Suppressor macrophage (primary cell): ENCODE measurements at places on chromosomes 2 and 18.
A peak's percentile ranks its signal among the peaks of the same experiment; 100 is the strongest.

- peak; percentile 58 for DNase-seq
Measured at GRCh38 chr2:43714164-43714563, 37.9 kb upstream of the C1GALT1C1L start.

DNA sequence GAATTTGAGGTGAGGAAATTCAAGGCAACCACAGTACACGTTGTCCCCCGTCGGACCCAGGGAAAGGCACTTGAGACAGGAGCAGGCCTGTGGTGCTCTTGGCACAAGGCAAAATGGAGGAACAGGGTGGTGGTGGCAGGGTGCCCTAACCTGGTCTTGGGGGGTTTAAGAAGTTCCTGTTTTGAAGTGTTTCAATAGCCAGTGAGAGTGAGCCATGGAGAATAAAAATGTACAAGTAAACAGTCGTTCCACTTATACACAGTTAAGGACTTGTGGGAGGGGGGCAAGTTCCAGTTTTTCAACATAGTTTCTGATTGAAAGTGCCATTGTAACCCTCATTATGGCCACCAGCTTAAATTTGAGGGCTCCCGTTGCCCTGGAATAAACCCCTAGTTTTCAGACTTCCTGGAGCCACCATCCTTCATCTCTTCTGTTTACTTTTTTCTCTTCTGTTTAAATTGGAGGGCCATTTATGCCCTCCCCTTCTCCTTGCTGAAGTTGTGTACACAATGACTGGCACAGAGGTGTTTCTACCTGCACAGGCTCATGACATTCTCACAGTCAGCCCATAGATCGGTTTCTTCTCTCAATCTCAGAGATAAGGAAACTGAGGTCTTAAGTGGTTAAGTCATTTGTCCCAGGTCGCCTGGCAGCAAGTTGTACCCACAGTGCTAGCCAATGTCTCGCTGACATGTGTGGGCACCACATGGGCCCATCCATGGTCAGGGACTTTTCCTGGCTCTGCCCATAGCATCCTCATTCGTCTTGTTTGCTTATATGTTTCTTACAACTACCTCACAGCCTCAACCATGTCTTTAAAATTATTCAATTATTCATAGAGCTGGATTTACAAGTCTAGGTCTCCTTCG lies 66.0 kb upstream of the ST3GAL5 start:
- no peak for DNase-seq

DNA sequence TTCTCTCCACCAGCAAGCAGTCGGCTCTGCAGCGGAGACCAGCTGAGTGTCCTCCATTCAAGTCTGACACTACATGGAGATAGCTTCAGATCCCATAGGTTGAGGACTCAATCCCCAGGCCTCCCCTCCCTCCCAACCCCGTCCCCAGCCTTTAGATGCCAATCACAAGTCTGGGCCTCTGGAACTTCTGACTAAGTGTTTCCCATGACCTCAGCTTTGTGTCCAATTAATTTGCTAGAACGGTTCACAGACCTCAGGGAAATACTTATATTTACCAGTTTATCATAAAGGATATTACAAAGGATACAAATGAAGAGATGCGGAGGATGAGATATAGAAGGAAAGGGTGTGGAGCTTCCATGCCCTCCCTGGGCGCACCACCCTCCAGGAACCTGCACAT lies 77.4 kb downstream of the MERTK start:
- DNase-seq, result no peak

DNA sequence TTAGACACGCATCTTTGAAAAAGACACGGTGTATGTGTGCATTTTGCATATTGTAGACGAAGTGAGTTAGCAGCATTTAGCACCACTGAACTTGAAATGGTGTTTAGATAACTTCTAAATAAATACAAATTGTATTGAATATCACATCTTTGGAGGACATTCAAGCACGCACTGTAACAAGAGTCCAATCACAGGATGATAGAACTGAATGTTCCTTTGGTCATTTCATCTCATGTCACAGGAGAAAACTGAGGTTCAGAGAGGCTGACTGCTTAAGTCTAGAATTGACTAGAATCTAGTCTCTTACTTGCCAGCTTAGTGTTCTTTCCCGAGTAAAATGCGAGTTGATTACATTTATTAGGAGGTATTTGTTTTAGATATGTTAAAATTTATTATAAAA lies 119.2 kb upstream of the CCDC195 start:
- DNase-seq, result no peak

DNA sequence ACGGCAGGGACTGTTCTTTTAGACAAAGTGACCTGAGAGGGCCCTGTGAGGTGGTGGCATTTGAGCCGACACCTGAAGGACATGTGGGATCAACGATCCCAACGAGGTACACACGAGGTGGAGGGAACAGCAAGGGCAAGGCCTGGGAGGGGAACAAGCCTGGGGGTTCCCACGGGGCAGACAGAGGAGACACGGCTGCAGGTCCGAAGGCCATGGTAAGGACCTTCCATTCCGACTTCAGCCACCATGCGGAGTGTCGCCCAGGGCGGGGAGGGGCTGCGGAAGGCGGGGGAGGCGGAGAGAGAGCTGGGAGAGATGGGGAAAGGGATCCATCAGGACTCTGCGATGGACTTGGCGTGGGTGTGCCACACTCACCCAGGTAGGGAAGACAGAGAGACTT lies 151.8 kb downstream of the HDAC4 start:
- DNase-seq, result no peak

DNA sequence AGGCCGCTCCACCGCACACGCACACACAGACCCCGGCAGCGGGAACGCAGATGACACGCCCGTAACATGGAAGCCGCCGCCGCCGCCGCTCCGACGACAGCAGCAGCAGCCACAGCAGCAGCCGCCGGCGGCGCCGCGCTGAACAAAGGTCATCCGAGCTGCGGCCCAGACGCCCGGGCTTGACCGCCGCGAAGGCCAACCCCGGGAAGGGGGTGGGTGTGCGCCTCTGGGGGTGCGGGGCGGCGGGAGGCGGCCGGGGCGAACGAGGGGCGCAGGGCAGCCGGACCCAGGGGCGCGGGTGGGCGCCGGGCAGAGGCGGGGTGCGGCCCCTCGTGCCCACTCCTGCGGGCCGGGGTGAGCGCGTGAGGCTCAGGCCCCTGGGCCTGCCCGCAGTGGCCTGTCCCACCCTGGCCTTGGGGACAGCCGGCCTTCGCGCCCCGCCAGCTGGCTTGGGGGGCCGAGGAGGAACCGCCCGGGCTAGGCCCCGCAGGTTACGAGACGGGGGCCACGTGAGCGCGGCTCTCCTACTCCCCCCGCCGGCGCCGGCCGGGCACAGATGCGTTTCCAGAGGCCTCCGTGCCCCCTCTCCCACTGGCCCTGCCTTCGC lies 1.0 kb upstream of the ZNF532 start:
- DNase-seq, result peak; percentile 77

GRCh38 chr2:191889931-191890330 lies 43.0 kb upstream of the CAVIN2 start:
- DNase-seq, result peak; percentile 17

DNA sequence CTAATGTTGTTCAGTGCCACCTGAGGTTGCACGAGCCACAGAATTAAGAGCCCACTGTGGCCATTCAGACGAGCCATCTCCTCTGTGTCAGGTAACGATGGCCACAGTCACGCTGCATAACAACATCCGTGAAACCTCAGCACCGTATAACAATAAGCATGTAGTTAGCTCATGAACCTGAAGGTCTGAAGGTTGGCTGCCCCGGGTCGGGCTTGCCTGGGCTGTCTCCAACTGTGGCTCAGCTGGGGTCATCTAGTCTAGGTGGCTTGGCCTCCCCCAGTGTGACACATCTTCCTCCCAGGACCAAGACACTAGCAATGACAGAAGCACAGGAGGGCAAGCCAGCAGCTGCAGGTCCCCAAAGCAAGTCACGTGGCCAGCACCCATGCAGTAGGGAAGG lies 258.0 kb downstream of the GLI2 start:
- DNase-seq, result no peak

GRCh38 chr2:97720746-97721145 lies 7.4 kb downstream of the ZAP70 start:
- DNase-seq, result no peak

DNA sequence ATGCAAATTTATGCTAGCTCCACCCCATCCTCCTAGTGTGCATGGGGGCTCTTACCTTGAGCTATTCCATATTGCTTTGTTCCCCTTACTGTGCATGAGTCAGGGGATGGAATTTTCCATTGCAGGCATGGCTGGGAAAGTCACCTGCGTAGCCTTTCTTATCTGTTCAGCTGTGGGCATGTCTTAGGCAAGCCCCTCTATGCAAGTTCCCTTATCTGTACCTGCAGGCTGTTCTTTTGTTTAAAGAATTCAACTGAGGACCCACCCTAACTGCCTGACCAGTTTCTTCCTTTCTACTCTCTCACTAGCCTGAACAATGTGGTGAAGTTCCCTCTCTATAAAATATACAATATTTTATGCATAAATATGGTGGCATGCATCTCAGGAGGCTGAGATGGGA lies 54.2 kb upstream of the CDCA7 start:
- DNase-seq, result no peak

GRCh38 chr2:205032093-205032551 lies 486.8 kb downstream of the PARD3B start:
- DNase-seq, result no peak

- no peak for DNase-seq
Measured at GRCh38 chr2:236180076-236180816, 12.1 kb upstream of the GBX2 start.

DNA sequence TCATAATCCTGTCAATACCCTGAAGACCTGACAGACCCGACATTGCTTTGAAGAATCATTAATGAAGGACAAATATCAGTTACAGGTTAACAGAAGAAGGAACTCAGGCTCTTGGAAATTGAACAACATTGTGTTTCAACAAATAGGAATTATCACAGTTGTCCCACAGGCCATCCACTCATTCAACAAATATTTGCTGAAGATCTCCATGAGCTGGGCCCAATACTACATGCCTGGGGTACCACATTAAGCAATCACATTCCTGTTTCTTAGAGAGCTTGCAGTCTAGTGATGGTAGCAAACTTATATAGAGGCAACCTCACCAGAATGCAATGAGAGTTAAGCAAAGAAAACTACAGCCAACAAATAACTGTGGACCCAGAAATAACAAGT lies 671.6 kb upstream of the ACVR2A start:
- DNase-seq, result no peak
